Stimulated activated CD8-positive, alpha-beta memory T cell treated with anti-CD3 and anti-CD28 coated beads, Interleukin-12 subunit alpha, Interleukin-12 subunit beta, amount 100 ng/mL, for 4 hours (primary cell): ENCODE measurements at places on chromosomes 3 and 15.

DNA sequence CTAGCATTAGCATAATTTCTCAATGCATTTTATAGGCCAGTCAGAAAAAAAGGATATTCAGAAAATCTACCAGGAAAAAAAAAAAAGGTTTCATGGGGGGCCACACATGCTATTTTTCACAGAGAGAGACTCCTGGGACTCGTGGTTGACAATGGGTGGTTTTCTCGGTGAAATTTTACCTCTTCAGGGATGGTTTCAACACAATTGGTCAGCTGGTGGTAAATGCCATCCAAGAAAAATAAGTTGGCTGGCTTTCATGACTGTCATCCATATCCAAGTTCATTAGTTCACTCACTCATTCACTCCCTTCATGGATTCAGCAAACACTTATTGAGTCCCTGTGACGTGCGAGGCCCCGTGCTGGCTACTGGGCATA, 217.3 kb downstream of the SHQ1 start:
- no peak for DNase-seq

- DNase-seq, result no peak
Measured at GRCh38 chr15:74250266-74250665, 14.1 kb downstream of the CCDC33 start.

DNA sequence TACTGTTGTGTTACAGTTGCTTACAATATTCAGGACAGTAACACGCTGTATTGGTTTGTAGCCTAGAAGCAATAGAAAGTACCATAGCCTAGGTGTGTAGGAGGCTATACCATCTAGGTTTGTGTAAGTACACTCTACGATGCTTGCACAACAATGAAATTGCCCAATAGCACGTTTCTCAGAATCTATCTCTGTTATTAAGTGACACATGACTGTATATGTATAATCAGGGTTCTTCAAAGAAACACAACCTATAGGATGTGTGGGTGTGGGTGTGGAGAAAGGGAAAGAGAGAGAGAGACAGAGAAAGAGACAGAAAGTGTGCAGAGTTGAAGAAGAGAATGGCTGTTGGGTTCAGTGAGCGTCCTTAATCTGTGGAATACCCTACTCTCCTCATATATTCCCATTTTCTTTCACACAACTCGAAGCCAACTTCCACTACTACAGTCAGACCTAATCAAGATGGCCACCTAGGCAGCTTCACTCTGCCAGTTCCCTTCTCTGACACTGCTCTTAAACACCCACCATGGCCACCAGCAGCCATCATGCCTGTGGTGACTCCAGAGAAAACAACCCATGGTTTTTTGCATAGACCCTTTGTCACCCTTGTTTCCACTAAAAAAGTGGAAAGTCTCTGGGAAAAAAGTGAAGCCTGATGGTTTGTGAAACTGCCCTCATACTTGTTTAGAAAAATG, 5.8 kb upstream of the PPP4R2 start:
- no peak for DNase-seq

GRCh38 chr3:40624189-40624769, 99.5 kb downstream of the ZNF621 start:
- DNase-seq, result no peak

- no peak for DNase-seq
Measured at GRCh38 chr15:61974759-61975158, 85.5 kb downstream of the VPS13C start.
